Spinal cord (tissue), 10 donors: ENCODE measurements at places on chromosomes 6 and 20.

DNA sequence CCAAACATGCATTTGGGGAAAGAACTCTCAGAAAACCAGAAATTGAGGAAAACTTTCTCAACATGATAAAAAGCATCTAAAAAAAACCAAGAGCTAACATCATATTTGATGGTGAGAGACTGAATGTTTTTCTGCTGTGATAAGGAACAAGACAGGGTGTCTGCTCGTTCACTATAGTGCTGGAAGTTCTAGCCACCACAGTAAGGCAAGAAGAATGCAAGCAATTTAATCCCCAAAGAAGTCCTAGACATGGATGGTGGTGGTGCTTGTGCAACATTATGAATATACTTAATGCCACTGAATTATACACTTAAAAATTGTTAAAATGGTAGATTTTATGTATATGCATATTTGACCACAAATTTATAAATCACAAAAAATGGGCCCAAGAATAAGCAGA lies 53.4 kb downstream of the LYRM2 start:
- no peak for DNase-seq

GRCh38 chr20:34472246-34472925 lies 43.8 kb upstream of the DYNLRB1 start:
- DNase-seq = no peak

DNA sequence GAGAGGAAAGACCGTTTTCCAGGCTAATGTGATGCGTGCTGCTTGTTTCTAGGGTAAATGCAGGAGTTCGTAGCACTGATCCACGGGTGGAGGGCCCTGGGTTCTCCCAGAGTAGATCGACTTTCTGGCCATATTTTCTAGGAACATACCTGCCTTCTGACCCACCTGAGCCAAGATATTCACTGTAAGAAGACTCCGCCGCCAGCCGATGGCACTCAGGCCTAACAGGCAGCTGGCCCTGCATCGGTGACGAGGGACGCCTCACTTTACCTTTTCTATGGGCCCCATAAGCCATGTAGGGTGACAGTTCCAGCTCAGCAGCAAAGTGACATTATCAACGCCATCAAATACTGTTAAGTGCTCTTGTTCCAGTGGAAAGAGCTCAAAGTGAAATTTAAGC lies 30.2 kb upstream of the FRMD1 start:
- no peak for DNase-seq

- no peak for DNase-seq
These were observed 4.4 kb downstream of the NCOA5 start for GRCh38 chr20:46085179-46085851.
